Smooth muscle cell of trachea (primary cell): ENCODE measurements at places on chromosomes 1 and 21. TPM values are rescaled to one million over a fixed set of nuclear protein-coding genes. Genes with fewer than 3 reads are reported as not detected.

The RSPO1 gene
- 0.15 and 0.83 TPM in 2 replicates for total RNA-seq

The C1orf141 gene
- total RNA-seq: under 0.01 TPM in 1 of 2 replicates, not detected in the other

The SLC50A1 gene
- 17.6 and 25.6 TPM in 2 replicates for total RNA-seq

The TDRD5 gene
- not detected in 2 replicates for total RNA-seq

The TMEM51 gene
- 7.1 and 8.3 TPM in 2 replicates for total RNA-seq

The RAP1GAP gene
- total RNA-seq: 0.15 and 0.17 TPM in 2 replicates

The PLA2G4A gene
- 20.3 and 44.4 TPM in 2 replicates for total RNA-seq
